ENCODE measurements at places on chromosomes 7 and 10.
A peak's percentile ranks its signal among the peaks of the same experiment; 100 is the strongest.

- DNase-seq: no peak
These were observed 17.5 kb upstream of the TRUB1 start for GRCh38 chr10:114920459-114920858.

- no peak for DNase-seq
These were observed 4.3 kb downstream of the YWHAG start for GRCh38 chr7:76354516-76354915.

DNA sequence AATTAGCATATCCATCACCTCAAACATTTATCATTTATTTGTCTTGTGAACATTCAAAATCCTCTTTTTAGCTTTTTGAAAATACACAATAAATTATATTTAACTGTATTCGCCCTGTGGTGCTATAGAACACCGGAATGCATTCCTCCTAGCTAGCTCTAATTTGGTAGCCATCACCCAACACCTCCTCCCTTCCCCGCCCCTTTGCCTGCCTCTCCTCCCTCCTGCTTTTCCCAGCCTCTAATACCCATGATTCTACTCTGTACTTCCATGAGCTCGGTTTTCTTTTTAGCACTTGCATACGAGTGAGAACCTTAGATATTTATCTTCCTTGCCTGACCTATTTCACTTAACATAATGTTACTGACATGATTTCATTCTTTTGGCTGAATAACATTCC is 80.1 kb downstream of the ANKRD26 start:
- no peak for DNase-seq

GRCh38 chr10:31304291-31304970 is 14.6 kb upstream of the ZEB1 start:
- no peak for DNase-seq

DNA sequence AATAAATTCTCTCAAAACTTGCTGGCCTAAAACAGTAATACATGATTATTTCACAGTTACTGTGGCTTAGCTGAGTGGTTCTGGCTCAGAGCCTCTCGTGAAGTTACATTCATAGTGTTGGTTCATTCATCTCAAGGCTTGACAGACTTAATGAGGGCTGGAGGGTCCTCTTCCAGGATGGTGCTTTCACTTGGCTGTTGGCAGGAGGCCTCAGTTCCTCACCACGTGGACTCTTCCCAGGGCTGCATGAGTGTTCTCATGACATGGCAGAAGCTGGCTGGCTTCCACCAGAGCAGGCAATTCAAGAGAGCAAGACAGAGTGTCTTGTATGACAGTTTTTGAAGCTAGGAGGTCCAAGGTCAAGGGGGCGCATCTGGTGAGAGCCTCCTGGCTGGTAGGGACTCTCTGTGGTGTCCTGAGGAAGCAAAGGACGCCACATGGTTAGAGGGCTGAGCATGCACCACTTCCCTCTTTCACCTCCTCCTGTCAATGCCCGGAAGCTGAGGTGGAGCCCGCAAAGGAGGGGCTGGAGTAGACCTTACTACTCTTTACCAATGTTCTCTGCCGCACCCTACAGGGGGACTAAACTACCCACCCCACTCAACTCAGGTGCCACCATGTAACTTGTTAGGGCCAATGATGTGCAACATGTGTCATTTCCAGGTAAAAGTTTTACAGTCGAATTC is 58.2 kb upstream of the YAE1 start:
- no peak for DNase-seq

DNA sequence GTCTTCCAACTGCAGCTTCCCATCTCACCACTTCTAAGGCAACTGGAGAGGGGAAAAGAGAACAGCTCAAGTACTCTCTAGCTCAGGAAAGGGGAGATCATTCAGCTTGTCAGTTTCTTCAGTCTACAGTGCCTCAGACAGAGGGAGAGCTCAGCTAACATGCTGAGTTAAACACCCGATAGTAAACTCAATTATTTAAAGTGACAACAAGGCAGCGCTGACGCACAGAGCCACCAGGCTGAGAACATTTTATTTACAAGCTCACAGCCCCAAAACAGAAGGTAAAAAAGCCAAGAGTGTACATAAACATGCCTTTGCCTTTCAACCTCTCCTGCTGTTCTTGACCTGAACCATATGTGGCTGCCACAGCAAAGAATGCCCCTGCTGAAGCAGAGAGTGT is 10.1 kb upstream of the CUZD1 start:
- no peak for DNase-seq

GRCh38 chr7:157329447-157329846 is 7.4 kb upstream of the DNAJB6 start:
- DNase-seq: no peak

DNA sequence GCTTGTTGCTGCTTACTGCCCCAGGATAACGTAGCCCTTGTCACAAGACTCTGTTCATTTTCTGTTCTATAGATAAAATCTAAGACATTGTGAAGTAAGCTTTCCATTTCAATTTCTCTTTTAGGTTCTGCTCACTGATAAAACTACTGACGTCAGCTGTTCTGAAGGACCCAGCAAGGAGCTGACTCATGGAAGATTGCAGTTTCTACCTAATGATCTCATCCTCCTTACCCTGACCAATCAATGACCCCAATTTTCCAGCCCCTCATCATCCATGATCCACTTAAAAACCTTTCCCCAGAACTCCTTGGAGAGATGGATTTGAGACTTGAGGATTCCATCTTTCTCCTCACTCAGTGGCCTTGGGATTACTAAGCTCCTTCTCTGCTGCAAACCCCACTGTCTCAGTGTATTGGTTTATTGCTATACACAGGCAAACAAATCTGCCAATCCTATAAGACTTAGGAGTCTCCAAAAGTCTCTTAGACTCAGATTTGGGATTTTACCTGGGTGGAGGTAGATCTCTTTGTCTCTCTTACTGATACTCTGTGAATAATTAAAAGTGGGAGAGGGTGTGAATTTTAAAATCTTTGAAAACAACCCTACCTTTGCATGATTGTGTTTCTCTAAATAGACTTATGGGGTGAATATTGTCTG is 109.2 kb upstream of the TRIM24 start:
- no peak for DNase-seq

GRCh38 chr7:113915956-113916355 is 2.9 kb downstream of the PPP1R3A start:
- DNase-seq: no peak

GRCh38 chr7:29871787-29872398 is 65.6 kb downstream of the WIPF3 start:
- no peak for DNase-seq

DNA sequence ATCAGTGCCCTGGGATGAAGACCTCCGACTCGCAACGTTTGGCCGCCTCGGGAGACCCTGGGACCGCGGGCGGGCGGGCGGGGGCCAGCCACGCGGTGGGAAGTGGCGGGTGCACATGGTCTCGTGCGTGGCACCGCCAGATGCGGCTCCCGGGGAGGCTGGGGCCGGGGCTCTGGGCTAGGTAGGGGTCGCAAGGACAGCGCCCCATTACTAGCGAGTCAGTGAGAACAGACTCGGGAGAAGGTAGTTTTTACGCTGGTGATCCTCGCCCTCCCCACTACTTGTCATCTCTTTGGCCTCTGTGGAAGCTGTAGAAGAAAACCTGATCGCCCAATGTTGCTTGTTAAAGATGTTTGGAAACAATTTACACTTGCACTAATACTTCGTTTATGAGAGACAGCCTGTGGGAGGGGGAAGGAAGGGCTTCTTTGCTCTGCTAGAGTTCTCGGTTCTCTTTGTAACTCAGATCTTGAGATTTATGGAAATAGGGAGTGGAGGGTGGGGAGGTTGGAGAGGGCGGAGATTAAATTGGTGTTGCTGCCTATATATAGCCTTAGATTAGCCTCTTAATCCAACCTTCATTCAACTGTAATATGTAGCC is 591 bp downstream of the BZW2 start:
- no peak for DNase-seq

DNA sequence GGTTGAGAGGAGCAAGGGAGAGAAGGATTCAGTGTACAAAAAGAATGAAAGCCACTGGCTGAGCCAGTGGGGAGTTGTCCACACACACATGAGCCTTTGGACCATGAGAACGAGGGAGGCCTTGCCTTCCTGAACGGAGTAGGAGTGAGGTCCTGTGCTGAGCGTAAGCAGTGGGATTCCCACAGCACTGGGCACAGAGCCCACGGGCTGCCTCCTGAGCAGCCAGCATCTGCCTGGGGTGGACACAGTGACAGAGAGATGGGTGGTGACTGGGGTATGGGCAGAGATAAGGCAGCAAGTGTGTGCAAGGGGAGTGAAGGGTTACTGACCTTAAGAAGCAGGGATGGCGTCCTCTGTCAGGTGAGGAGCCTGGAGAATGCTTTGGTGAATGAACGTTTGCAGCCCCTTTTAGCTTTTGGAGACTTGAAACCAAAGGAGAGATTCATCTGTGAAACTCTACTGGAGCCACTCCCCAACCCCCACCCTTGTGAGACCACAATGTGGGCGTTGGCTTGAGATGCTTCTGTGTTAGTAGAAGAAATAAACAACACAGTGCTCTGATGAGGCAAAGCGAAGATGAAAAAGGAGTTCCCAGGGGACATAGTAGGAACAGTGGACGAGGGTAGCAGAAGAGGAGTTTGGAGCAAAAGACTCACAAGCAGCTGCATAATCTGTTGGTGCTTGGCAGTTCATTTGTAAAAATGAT is 56.5 kb downstream of the FIGNL1 start:
- DNase-seq: no peak

DNA sequence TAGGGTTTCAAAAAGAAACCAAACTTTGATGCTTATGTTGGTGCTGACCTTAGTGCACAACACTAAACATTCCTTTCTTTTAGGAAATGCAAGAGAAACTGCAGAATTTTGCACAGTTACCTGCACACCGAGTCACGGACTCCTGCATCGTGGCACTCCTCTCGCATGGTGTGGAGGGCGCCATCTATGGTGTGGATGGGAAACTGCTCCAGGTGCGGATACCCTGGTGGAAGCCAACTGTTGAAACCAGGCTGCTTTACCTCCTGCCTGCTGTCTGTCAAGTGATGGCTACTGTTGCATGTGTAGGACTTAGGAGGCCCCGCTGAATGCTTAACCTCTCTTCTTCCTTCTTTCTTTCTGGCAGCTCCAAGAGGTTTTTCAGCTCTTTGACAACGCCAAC is 11.7 kb downstream of the CASP2 start:
- DNase-seq: peak; percentile 28

GRCh38 chr10:18658271-18659124 is 733 bp upstream of the ARL5B start:
- DNase-seq: no peak

DNA sequence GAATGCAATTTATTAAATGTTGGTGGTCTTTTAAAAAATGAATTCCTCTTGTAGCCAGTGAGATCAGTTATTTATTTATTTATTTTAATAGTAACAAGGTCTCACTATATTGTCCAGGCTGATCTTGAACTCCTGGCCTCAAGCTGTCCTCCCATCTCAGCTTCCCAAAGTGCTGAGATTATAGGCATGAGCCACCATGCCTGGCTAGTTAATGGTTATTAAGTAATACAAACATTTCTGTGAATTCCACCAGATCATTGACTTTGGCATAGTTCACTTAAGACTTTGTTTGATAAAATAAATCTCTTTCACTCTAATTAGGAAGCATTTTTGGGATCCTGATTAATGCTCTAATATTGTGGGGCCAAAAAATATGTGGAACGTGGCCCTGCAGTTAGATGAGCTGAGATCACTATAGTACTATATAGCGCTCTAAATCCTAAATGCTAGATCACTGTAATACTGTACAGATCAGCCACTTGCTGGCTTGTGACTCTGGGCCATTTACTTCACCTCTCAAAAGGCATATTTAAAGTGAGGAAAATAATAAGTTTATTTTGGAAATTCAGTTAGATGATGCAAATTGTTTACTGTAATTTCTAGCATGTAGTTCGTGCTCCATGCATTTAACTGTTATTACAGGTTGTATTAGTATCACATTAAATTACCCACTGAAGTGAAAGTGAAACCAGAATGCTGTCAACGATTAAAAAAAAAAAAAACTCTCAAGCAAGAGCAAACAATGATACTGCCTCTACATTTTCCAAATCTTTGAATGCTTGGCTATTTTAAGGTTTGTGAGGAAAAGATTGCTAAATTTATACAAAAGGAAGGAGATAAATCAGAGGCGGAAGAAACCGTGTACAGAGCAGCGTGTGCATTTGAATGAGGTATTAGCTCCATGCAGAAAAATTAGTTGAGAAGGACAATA is 15.9 kb upstream of the FAS start:
- DNase-seq: no peak

- no peak for DNase-seq
These were observed 167.0 kb downstream of the ARID5B start for GRCh38 chr10:62068464-62068863.

DNA sequence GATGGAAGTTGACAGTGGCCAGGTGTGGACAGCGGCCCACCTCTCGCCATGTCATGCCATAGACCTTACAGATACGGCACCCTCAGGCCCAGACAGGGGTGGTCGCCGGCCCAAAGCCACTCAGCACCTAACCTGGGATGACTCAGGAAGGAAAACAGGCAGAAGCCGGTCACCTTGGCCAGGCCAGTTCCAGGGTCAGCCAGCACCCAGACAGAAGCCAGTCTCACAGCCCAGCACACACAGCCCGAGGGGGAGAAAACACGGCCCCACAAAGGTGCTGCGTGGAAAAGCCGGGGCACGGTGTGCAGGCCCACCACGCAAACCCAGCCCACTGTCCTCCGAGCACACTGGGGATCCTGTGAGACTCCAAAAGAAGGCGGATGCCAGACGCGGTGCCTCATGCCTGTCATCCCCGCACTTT is 95.2 kb upstream of the DNAAF5 start:
- DNase-seq: no peak

GRCh38 chr10:88670497-88670896 is 6.3 kb downstream of the LIPF start:
- DNase-seq: no peak

DNA sequence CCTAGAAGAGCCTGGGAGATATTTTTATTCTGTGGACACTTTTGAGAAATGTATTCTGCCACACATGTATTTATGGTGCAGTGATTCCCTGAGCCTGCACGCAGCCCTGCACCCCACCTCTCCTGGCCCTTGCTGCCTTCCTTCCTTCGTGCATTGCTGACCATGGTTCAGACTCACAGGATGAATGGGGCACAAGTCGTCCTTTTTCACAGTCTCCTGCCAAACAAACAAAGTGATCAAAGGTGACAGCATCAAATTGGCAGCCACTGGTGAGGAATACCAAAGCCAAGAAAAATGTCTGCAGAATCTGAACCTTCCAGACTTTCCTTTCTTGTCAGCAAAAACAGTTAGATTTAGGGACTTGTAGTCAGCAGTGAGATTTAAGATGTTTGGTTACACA is 215.0 kb downstream of the ACTR3B start:
- no peak for DNase-seq

- no peak for DNase-seq
These were observed 132.9 kb downstream of the ATXN7L1 start for GRCh38 chr7:105743351-105744090.

GRCh38 chr7:112495810-112496462 is 15.1 kb downstream of the LSMEM1 start:
- DNase-seq: peak; percentile 23

DNA sequence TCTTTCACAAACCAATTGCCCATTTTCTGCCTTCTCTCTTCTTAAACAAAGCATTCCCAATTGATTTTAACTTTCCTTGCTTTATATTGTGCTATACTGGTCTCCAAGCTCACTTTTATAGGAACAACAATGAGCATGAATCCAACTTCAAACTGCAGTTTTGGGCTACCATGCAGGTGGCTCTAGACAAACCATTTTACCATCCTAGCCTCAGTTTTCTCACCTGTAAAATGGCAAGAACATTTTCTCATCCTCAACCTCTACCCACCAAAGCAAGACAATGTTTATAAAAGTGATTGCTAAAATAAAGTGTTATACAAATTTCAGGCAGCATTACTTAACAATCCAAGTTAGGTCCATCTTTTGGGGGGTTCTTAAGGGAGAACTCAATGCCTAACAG is 66.8 kb upstream of the ASAH2 start:
- DNase-seq: no peak
